Sciatic nerve (tissue), 2 donors: ENCODE measurements at places on chromosomes 12 and 14. TPM values are rescaled to one million over a fixed set of nuclear protein-coding genes. Genes with fewer than 3 reads are reported as not detected.

GRCh38 chr14:24267516-24267915 is 3.9 kb downstream of the RABGGTA start:
- DNase-seq, result no peak

DNA sequence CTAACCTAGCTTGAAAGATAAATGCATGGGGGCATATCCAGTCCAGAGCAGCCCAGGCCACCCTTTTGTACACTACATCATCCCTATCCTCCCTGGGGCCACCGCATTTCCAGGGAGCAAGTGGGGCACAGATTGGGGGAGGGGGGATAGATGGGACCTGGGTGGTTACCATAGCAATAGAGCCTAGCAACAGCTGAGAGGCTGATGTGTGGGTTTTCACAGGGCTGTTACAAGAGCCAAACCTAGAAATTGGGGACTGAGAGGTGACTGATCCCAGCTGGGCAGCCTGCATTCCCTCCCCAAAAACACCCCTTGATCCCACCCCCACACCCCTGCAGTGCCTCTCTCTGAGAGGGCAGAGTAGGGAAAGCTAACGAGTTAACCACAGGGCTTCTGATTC is 3.7 kb upstream of the ZNF384 start:
- DNase-seq, result no peak

DNA sequence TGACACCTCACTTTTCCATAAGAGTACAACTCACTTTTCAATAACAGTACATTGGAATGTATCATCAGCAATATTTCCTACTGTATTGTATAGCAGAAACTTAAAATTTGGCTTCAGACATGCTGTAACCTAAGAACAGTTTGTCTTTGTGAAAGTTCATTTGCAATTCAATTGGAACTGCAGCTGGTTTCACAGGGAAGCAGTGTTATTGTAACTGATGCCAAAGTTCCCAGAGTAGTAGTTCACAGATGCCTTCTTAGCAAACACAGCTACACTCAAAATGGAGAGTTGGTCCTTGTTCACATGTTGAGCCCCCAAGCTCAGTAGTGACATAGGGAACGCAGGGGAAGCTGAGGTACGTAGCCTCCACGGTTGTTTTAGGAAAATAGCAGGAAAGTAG is 23.3 kb downstream of the PPP1R36 start:
- DNase-seq, result no peak

DNA sequence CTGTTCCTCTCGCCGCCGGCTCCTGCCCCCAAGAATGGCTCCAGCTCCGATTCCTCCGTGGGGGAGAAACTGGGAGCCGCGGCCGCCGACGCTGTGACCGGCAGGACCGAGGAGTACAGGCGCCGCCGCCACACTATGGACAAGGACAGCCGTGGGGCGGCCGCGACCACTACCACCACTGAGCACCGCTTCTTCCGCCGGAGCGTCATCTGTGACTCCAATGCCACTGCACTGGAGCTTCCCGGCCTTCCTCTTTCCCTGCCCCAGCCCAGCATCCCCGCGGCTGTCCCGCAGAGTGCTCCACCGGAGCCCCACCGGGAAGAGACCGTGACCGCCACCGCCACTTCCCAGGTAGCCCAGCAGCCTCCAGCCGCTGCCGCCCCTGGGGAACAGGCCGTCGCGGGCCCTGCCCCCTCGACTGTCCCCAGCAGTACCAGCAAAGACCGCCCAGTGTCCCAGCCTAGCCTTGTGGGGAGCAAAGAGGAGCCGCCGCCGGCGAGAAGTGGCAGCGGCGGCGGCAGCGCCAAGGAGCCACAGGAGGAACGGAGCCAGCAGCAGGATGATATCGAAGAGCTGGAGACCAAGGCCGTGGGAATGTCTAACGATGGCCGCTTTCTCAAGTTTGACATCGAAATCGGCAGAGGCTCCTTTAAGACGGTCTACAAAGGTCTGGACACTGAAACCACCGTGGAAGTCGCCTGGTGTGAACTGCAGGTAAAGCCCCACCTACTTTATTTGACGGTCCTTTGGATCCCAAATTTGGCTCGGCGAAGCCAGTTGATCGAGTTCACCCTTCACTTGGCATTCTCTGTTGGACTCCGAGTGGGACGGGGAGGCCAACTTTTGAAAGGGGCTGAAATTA is 1.5 kb downstream of the WNK1 start:
- peak; percentile 70 for DNase-seq

DNA sequence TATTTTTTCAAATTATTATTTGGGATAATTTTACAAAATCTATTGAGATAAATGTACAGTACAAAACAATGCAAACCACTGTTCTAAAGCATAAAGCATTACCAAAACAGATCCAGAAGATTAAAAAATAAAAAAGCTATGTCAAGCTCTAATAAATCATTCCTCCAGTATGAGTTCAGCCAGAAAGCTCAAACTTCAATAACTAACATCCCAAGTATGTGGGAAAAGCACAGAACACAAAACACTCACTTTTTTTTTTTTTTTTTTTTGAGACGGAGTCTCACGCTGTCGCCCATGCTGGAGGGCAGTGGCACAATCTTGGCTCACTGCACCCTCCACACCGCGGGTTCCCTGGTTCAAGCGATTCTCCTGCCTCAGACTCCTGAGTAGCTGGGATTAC is 11.3 kb downstream of the SAV1 start:
- no peak for DNase-seq

Gene TSPAN19
- total RNA-seq, result 0.58 TPM
